M059J (cell line): ENCODE measurements at places on chromosomes 5 and 9.

DNA sequence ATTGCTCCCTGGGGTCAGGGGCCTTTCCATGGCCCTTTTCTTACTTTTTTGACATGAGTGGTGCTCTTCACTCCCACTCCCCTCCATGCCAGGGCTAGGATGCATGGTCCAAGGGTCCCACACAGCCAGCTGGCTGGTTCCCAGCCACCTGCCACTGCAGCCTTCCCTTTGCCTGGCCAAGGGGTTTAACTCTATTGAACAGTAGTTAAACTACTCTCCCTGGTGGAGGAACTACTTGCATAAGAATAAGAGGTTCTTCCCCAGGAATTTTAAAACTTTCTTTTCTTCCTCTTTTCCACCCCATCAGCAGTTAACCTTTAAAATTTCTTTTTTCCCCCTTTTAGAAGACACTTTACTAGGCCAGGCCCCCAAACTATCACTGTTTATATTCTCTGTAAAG, 1532.8 kb upstream of the ACO1 start:
- DNase-seq = no peak

DNA sequence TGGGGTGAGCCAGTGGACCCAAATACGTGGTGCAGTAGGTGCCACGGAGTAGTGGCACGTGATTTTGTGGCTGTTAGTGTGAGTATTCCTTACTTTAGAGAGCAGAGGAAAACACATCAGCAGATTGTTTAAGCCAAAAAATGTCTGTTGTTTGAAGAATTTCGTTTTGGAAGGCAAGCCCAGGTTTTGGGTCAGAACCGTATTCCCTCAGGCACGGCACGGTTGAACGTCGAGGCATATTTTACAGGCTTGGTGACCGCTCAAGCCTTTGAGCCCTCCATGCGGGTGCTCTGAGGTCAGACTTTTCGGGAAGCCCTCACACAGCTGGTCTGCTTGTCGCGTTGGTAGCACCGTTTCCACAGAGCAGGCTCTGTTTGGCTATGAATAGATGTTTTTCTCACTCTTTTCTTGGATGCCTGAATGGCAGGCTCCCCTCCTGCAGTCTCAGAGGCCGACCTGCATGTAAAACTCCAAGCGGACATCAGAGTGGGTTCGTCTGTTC, 27.2 kb downstream of the NEK6 start:
- peak; percentile 69 for DNase-seq

DNA sequence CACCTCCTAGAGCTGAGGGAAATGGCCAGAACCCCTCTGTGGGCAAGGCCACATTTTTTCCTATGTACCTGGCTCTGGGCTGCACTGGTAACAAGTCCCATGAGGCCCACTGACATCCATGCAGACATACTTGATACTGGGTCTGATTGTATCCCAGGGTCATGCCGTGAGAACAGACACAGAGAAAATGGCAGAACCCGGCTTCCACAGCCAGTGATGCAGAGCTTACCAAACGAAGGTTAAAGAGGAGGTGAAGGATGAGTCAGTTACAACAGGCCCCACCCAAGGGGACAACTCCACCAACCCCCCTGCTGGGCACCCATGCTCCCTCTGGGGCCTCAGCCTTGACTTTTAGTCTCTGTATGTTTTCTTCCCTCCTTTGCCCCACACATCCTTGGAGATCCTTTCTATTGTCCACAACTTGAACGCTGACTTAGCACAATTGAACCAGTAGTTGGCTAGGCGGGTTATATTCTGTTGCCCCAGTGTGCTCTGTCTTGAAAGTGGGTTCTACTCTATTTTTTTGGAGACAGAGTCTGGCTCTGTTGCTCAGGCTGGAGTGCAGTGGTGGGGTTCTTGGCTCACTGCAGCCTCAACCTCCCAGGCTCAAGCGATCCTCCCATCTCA, 93.5 kb downstream of the DAP start:
- DNase-seq = no peak

GRCh38 chr9:122179690-122180074, 20.0 kb downstream of the MORN5 start:
- DNase-seq = peak; percentile 78

- DNase-seq = no peak
Measured at GRCh38 chr9:116671605-116672004, 15.5 kb upstream of the TRIM32 start.

DNA sequence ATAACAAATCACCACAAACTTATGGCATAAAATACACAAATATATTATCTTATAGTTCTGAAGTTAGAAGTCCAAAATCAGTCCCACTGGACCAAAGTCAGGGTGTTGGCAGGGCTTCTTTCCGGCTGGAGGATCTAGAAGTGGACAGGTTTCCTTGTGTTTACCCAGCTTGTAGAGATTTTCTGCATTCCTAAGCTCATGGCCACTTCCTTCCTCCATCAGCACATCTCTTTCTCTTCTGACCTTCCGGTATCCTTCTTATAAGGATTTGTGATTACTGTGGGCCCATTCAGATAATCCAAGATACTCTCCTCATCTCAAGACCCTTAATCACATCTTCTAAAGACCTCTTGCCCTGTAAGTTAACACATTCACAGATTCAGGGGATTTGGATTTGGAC, 97.6 kb downstream of the RAB3C start:
- DNase-seq = no peak

DNA sequence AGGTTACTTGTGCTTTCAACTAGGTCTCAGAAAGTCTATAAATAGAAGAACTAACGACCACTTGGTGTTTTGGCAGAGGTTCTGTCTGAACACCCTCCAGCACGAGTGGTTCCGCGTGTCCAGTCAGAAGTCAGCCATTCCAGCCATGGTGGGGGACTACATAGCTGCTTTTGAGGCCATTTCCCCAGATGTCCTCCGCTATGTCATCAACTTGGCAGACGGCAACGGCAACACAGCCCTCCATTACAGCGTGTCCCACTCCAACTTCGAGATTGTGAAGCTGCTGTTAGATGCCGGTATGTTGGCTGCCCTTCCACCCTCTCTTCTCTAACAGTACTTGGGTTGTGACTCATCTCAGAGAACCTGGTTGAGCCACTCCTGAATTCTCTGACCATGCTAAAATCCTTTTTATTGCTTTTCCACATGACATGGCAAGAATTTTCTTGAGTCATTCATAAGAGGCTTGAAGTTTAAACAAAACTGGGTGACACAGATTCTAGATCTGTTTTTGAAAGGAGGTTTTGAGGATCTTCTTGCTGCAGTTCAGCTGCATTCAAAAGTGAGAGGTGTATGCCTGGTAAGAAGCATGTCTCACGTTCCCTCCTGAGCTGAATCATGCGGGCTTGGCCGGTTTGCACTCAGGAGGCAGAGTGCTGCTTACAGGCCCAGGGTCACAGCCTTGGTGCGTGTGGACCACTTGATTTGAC, 103.1 kb upstream of the DMRT1 start:
- DNase-seq = peak; percentile 99

GRCh38 chr5:169219351-169219750, 81.6 kb downstream of the SLIT3 start:
- DNase-seq = no peak

DNA sequence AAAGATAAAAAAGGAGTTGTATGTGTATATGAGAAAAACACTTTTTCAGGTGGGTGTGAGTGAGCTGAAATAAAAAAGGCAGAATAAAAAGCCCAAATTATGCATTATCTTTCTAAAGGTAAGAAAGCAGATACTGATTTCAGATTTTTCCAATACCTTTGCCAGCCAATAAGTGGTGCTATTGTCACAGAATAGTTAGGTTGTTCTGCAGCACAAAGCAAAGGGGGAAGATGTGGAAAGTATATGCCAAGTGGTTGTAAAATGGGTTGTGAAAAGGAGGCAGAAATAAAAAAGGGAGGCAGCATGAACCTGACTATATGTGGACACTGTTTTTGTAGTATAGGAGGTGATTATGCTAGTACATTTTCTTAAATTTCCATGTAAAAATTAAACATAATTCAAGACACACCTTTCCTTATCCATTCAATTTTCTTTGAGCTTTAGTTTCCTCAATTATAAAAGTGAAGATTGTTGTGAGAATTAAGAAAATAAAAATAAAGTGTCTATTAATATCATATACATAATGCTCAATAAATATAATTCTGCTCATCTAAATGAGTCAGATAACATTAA, 106.7 kb downstream of the SMIM15 start:
- peak; percentile 63 for DNase-seq

DNA sequence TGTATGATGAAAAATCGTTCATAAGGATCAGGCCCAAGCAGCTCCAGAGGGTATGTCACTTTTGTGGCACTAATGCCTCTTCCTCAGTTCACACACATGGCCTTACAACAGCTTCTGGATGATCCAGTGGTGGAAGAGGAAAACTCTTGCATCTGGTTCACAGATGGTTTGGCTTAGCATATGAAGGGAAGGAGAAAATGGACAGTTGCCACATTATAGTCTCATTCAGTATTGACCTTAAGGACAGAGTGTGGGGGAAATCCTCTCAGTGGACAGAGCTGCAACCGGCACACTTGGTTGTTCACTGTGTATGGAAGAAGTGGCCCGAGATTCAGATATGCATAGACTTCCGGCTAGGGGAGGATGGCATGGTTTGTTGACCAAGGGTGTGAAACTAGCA, 22.8 kb downstream of the C9orf57 start:
- no peak for DNase-seq

- DNase-seq = peak; percentile 92
Measured at GRCh38 chr9:70438341-70438928, 24.0 kb upstream of the KLF9 start.

GRCh38 chr5:129477532-129477931, 17.4 kb downstream of the ADAMTS19 start:
- DNase-seq = no peak

GRCh38 chr5:27578279-27578678, 539.9 kb upstream of the CDH9 start:
- DNase-seq = no peak

DNA sequence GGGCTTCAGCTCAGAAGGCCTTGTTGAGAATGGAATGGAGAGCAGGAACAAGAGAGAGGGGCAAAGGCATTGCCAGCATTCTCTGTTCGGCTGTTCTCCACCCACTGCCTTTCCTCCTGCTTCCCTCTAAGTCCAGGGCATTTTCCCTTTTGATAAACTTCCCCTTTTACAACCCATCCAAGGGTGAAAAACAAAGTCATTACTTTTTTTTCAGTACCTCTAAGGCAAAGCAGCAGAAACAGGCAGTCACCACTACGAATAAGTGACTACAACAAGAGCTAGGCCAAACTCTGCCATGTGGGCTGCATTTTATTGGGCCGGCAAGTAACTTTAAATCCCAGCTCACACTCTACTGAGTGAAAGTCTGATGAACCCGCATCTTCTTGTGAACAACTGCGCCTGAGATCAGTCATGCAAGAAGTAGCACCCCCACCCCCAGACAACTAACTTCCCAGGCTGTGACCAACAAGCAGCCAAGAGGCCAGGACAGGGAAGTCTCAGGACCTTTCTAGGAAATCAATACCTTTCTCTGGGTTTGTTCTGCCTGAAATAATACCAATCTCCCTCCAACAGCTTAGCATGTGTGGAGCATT, 13.1 kb downstream of the IL7R start:
- no peak for DNase-seq

- DNase-seq = no peak
Measured at GRCh38 chr5:76114179-76114851, 31.1 kb downstream of the SV2C start.

DNA sequence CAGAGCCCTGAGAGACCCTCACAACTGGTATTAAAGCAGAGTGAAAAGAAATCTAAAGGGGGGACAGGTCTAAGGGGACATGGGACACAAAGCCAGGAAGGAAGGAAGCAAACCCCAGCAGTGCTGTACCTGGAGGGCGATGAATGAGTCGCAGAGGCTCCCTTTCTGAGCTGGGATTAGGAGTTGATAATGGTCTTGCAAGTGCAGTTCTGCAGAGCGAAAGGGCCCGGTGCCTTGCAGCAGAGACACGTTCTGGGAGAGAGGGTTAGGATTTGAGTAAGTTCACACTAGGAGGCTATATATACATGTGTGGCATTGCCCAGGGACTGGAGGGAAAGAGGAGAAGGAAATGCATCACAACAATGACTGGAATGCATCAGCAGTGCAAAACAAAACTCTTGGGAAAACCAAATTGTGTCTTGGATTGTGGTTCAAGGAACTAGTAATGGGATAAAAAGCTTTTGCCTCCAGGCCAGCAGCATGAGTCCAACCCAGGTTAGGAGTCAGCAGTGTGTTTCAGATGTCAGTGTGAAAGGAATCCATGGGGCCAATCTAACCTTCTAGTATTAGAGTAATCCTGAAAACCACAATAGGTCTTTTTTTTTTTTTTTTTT, 38.8 kb upstream of the LIFR start:
- DNase-seq = peak; percentile 99

DNA sequence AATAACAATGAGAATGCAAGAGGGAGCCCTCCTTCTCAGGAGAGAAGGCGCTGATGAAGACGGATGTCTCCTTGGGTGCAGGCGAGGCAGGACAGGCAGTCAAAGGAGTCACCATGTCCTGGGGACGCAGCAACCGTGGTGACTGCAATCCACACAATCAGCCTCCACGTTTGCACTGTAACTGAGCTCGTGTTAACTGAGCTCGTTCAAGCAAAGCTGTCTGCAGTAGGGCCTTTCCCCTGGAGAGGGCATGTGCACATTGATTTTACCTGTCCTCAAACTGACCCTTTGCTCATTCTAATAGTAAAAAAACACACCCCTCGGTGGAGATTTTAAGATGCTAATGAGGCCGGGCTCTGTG, 2.8 kb downstream of the SARDH start:
- no peak for DNase-seq

DNA sequence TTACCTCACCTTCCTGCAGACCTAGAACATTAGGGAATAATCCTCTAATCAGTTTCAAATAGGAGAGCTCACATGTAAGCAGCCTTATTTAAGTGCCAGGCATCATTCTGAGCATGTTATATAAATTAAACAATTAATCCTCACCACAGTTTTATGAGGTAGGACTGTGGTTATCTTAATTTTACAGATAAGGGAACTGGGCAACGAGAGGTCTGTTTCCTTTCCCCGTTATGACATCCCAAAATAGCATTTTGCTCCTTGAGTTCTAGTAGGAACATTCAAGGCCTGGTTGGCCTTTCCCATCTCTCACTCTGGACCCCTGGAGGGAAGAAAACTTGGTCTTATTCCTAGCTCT, 19.1 kb upstream of the IFNB1 start:
- no peak for DNase-seq

GRCh38 chr5:113145757-113146387, 169.3 kb downstream of the DCP2 start:
- no peak for DNase-seq

GRCh38 chr5:68673106-68673822, 420.6 kb upstream of the SLC30A5 start:
- DNase-seq = no peak
